Testis (tissue), 5 donors: ENCODE measurements at places on chromosomes 2 and 18. TPM values are rescaled to one million over a fixed set of nuclear protein-coding genes. Genes with fewer than 3 reads are reported as not detected.

GRCh38 chr18:12304351-12305210 lies 3.5 kb upstream of the TUBB6 start:
- DNase-seq, result peak; percentile 9

DNA sequence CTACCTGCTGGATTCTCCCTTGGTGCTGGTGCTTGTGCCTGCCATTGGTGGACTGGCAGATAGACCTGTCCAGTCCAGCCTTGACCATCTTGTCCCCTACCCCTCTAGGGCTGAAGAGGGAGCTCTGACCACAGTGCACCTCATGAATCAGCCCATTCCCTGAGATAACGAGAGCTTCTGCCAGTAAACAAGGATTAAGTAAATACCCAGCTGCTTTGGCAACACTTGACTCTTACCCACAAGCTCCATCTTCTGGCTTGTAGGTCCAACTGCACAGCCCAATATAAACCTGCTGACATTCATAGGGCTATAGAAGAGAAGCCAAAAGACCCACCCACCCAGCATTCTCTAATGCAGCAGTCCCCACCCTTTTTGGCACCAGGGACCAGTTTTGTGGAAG lies 186.4 kb downstream of the PIK3C3 start:
- DNase-seq, result no peak

DNA sequence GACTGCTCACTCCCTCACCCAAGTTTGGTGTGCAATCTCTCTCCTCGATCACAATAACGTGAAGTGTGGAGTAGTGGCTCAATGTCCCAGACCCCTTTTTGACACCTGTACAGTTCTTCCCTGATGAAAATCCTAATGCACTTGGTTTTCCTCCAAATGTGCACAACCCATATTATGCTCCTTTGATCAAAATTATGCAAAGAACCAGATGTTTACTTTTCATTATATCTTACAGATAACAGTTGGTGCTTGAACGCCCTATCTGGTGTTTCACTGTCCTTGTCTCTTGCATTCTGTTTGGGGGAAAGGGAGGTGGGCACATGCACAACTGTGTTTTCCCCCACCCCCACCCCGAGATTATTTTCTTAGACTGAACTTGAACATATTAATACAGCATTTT lies 85.0 kb upstream of the CREB1 start:
- DNase-seq, result no peak

DNA sequence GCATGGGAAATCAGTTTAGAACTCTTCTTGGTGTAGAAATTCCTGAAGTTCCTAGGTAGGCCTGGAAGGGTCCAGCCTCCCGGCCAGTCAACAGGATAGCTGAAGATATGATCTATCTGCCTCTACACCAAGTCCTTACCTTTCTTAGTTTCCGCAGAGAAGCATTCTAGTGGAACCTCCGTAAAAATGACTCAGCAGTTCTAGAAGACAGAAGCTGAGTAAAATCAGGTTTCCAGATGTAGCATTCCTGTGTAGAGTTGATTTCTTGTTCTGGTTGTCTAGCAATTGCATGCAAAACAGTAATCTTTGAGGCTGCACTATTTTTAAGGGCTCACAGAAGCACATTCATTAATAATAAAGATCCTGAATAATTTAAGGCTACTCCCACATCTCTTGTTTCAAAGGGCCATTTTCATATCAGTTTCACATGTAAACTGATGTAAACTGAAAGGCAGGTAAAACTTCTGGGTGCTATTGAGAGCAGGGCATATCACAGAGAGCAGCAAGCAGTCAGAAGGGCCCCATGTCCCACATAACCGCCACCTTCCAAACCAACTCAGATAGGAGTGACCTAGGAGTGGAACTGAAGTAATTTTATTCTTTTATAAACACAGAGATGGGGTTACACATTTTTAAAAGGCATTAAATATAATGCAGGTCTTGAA lies 3.2 kb upstream of the DYTN start:
- DNase-seq, result no peak

GRCh38 chr2:198309673-198310280 lies 505.4 kb downstream of the PLCL1 start:
- peak; percentile 70 for DNase-seq

DNA sequence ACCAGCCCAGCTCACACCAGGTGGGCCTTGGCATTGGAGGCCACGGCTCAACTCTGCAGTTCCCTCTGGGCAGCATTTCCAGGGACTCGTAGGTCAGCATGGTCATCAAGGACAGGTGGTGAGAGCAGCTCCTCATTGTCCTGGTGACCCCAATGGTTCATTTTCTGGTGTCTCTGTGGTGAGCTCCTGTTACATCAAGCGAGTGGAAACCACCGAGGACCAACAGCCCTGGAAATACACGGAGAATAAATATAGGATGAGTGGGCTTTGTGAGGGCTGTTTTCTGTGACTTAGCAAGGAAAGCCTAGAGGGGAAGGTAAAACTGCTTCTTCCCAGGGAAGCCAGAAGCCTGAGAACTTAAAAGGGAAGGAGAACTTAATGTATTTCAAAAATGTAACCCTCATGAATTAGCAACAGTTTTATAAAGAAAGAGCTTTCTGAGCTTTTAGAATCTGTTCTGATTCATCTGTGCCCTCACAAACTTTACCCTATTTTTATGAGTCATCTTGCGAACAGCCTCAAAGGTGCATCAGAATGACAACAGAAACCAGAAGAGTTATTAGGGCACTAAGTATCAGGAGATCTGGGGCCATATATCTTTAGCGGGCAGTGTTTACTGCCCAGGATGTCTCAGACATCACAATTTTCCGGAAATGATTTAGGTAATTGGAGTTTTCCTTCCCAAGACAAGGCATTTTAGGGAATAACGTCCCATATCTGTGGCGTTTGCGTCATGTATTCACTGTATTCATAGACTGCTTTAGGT lies 18.7 kb downstream of the C2orf92 start:
- no peak for DNase-seq

Gene IL36RN
- total RNA-seq, result not detected

- no peak for DNase-seq
Measured at GRCh38 chr18:68740966-68741365, 26.1 kb upstream of the TMX3 start.

Gene ACADL
- 18.1 TPM for total RNA-seq

Gene G6PC2
- 2.5 TPM for total RNA-seq

DNA sequence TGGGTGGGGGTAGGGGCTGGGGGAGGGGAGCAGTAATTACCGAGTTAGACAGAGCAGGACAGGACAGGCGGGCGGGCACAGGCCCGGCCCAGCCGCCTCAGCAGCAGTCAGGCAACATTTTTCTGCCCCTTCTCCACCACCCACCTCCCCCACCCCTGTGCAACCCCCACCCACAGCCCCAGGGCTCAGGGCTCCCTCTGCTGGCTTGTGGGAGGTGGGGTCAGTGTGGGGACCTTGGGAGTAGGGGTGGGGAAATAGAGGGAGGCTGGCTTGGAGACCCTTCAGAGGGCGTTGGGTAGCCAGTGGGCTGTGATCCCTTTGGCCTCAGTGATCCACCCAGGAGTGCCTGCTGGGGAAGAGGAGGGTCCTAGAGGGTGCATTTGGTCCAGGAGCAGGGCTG lies 6.4 kb downstream of the WNT6 start:
- DNase-seq, result no peak

GRCh38 chr2:65198737-65199136 lies 28.9 kb upstream of the ACTR2 start:
- no peak for DNase-seq

Gene ANKRD29
- 17.5 TPM for total RNA-seq

- DNase-seq, result no peak
Measured at GRCh38 chr2:73018188-73018825, 53.2 kb downstream of the SFXN5 start.

DNA sequence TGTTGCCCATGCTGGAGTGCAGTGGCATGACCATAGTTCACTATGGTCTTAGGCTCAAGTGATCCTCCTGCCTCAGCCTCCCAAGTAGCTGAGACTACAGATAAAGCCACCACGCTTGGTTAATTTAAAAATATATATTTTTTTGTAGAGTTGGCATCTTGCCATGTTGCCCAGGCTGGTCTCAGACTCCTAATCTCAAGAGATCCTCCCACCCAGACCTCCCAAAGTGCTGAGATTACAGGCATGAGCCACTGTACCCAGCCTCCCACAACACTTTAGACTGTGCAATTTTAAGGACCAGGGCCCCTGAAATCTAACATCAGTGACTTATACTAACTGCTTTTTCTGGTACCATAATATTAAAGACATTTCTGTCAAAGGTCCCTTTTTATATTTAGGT lies 5.2 kb downstream of the TXNDC2 start:
- no peak for DNase-seq

GRCh38 chr2:187453078-187453641 lies 5.1 kb upstream of the CALCRL start:
- DNase-seq, result no peak

Gene UGT1A1
- total RNA-seq, result 0.24 TPM

GRCh38 chr2:120737340-120738101 lies 1.9 kb downstream of the GLI2 start:
- DNase-seq, result peak; percentile 24
